ENCODE measurements at places on chromosomes 13 and 19.

- no peak for DNase-seq
These were observed 309.1 kb downstream of the KLF12 start for GRCh38 chr13:73825143-73825542.

DNA sequence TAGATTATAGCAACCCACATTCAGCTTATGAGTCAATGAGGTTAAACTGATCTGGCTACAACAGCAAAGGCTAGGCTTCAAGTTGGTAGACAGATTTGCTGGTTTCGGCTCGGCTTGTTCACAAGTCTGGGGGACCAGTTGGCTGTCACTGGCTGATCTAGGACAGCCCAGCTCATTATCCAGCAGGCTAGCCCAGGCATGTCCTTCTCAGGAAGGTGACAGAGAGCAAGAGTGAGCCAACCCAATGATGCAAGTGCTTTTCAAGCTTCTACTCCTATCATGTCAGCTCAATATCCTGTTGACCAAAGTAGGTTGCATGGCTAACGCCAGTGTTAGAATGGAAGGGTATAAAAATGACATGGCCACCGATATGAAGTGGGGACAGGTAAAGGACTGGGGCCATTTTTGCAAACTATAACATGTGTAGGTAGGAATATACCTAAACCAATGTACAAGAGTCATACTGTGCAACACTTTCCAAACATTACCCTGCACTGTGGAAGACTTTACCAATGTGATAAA, 220.9 kb upstream of the SOX21 start:
- DNase-seq, result no peak

DNA sequence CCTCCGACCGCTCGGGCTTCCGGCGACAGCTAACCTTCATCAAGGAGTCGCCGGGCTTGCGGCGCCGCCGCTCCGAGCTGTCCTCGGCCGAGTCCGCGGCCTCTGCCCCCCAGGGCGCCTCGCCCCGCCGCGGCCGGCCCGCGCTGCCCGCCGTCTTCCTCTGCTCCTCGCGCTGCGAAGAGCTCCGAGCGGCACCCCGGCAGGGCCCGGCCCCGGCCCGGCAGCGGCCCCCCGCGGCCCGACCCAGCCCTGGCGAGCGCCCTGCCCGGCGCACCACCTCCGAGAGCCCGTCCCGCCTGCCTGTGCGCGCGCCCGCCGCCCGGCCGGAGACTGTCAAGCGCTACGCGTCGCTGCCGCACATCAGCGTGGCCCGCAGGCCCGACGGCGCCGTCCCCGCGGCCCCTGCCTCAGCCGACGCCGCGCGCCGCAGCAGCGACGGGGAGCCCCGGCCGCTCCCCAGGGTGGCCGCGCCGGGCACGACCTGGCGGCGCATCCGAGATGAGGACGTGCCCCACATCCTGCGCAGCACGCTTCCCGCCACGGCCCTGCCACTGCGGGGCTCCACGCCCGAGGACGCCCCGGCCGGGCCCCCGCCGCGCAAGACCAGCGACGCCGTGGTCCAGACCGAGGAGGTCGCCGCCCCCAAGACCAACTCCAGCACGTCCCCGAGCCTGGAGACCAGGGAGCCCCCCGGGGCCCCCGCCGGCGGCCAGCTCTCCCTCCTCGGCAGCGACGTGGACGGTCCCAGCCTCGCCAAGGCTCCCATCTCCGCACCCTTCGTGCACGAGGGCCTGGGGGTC, 9.6 kb downstream of the C19orf25 start:
- no peak for DNase-seq

DNA sequence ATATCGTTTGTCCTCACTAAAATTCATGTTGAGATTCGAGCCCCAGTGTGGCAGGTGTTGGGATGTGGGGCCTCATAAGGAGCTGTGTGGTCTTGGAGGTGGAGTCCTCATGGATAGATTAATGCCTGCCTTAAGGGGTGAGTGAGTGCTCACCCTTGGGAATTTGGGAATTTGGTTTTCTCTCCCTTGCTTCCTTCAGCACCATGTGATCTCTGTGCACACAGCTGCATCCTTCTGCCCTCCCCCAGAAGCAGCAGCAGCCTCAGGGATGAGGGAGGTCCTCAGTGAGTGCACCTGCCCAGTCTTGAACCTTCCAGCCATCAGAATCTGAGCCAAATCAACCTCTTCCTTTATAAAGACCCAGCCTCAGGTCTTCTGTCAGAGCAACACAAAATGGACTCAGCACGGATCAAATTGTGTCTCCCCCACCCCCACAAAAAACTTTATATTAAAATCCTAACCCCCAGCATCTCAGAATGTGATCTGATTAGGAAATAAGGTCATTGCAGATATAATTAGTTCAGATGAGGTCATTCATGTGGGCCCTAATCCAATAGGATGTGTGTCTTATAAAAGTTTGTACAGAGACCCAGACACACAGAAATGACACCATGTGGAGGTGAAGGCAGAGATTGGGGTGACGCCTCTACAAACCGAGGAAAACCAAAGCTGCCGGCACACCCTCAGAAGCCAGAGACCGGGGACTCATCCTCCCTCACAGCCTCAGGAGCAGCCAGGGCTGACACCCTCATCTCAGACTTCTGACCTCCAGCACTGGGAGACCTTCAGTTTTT, 12.9 kb downstream of the CYTH2 start:
- DNase-seq, result no peak

GRCh38 chr13:21730186-21730880, 59.5 kb downstream of the FGF9 start:
- DNase-seq, result no peak

GRCh38 chr13:94323764-94324758, 155.4 kb downstream of the DCT start:
- no peak for DNase-seq

DNA sequence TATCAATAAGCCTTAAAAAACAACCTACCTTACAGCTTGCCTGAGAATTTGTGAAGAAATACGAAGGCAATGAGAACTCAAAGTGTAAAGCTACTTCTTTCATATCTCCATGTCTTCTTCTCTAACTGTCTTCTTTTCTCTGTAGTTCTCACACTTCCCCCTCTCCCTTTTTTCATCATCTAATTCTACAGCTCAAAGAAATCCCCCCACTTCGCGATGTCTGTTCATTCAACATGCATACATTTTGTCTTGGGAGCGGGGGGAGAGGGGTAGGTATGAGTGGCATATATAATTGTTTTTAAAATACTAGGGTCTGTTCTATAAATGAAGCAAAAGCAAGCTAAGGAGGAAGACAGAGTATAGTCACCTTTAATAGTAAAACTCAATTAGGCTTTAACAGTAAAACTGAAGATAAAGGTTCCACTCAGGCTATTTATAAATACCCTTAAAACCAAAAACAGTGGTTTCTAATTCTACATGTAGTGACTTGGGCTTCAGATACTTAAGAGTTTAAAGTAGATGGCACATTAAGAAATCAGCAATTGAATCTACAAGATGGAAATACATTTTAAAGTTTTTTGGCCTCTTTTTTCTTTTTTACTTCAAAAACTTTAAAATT, 106.9 kb downstream of the KLF12 start:
- no peak for DNase-seq

GRCh38 chr13:20149762-20150161, 11.1 kb downstream of the GJA3 start:
- DNase-seq, result no peak

DNA sequence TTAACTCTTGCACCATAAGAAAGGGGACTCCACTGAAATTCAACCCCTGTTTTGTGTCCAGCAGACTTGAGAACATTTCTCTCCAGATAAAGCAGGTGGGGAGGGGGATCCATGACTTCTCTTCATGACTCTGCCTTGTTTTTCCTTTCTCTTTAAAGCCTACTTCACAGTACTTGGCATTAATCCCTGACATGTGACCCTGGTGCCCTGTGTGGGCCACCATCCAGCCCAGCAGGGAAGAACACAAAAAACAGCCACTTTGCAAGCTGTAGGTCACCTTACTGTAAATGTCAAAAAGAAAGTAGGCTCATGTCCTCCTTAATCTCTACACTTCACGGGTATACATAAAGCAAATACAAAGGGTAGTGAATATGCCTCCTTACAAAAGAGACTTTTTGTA, 30.3 kb upstream of the TPP2 start:
- no peak for DNase-seq

- no peak for DNase-seq
These were observed 56.5 kb downstream of the VAV1 start for GRCh38 chr19:6828698-6829633.

GRCh38 chr13:25652764-25653163, 281.0 kb downstream of the ATP8A2 start:
- no peak for DNase-seq

- DNase-seq, result no peak
These were observed 1.6 kb upstream of the PCDH8 start for GRCh38 chr13:52850072-52850395.

GRCh38 chr13:75180805-75181455, 301.0 kb downstream of the TBC1D4 start:
- DNase-seq, result no peak

- DNase-seq, result no peak
These were observed 15.1 kb upstream of the FOXO1 start for GRCh38 chr13:40681341-40682146.

DNA sequence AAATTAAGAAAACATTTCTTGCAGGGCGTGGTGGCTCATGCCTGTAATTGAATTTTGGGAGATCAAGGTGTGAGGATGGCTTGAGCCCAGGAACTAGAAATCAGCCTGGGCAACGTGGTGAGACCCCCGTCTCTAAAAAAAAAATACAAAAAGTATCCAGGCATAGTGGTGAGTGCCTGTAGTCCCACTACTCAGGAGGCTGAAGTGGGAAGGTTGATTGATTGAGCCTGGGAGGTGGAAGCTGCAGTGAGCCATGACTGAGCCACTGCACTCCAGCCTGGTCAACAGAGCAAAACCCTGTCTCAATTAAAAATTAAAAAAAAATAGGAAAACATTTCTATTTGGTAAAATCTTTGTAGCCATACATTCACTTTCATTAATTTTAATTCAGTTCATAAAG, 526.5 kb downstream of the PCDH9 start:
- no peak for DNase-seq

- no peak for DNase-seq
These were observed 111.3 kb upstream of the MRI1 start for GRCh38 chr19:13652810-13653590.

DNA sequence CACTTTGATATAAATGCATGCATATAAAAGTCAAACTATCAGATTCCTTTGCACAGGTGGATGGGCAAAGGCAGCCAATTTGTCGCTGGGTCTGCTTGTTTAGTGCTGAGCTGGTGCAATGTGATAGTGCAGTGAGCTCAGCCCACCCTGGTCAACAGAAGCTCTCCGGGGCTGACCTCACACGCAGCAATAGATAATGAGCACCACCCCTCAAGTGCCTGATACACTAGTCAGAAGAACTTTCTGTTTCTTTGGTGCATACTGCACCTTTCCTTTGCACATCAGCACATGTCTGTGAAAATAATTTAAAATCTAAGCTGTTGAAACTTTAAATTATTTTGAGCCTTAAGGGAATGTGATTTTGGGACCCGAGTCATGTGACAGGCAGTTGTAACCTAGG, 20.2 kb downstream of the ATP8A2 start:
- no peak for DNase-seq

DNA sequence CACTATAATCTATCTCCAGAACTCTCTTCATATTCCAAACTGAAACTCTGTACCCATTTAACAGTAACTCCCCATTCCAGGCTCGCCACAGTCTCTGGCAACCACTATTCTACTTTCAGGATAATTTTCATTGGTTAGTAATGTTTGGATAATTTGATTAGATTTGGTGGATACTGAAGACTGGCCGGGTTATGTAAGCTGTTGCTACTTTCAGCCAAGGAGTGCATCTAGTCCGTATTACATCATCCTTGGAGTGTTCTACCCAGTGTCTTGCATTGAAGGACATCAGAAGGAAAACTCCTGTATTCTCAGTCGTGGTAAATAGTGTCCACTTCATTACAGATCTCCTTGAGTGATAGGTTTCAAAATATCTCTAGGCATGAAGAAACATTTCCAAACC, 60.5 kb downstream of the PCCA start:
- DNase-seq, result no peak

DNA sequence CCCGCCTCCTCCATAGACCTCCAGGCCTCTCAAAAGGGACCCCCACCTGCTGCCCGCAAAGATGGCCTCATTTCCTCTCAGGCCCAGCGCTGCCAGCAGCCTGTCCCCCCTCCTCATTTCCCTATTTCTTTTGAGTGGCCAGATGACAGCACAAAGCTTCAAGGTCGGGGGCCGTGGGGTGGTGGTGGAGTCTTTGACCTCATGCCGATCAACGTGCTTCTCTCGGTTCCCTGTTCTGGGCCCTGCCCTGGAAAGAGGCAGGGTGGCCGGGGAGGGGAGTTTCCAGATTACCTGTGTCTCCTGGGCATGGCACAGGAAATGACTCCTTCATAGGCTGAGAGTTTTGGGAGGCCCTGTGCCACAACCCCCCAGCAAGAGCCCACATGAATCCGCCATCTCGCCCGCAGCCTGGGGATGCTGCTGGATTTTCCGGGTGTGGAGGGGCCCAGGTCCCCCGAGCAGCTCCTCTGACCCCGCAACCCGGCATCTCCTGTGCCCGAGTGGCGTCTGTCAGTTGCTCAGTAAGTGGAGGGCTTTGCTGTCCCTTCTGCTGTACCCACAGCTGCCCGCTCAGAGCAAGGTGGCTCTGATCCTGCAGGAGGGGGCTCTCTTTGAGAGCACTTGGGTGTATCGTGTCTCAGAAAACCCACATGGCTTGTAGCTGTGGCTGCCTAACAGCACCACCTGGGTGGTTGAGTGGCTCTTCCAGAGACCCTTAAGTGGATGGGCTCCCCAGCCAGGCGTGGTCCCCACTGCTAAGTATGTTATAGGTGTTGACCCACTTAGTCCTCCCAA, 139.4 kb downstream of the SIPA1L3 start:
- no peak for DNase-seq

DNA sequence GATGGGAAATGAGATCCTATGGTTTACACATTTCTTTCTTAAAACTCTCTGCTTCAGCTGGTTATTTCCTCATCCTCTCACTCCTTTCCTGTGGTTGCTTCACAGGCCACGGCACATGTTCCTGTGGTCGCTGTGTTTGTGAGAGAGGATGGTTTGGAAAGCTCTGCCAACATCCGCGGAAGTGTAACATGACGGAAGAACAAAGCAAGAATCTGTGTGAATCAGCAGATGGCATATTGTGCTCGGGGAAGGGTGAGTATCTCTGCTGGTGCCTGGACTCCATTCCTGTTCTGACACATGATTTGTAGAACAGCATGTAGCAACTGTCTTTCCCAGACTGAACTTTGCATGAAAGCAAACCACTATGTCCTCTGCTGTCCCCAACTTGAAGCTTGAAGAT, 254.2 kb downstream of the ITGBL1 start:
- no peak for DNase-seq

All from NCI-H345 (cell line).